ENCODE measurements at places on chromosomes 5 and 9.

DNA sequence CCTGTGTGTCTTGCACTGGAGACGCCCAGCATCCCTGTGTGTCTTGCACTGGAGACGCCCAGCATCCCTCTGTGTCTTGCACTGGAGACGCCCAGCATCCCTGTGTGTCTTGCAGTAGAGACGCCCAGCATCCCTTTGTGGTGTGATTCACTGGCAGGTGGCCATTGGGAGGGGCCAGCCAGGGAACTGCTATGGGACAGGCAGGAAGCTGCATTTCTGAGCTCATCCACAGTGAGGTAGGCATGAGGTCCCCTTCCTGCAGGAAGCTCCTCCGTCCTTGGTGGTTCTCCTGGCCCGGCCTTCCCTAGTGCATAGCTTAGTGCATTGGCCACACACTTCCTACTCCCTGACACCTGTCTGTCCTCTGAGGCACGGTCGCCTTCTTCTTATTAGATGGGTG is 43.5 kb downstream of the IRX1 start:
- DNase-seq, result no peak

DNA sequence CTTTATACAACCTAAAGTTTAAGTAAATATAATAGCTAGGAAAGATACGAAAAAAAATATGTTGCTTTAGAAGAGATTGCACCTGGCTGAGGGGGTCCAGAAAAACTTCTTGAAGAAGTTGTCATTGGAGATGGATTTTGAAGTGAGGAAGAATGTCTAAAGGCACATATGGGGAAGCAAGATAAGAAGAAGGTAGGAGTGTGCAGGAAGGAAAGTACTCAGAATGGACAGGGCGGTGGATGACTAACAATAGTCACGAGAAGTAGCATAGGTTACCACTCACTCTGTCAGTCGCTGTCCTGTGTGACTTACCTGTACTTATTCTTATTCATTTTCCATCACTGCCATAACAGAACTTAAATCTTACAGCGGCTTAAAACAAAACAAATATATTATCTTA is 251.6 kb downstream of the GRIA1 start:
- DNase-seq, result no peak

GRCh38 chr5:37283214-37283820 is 34.1 kb upstream of the CPLANE1 start:
- no peak for DNase-seq

DNA sequence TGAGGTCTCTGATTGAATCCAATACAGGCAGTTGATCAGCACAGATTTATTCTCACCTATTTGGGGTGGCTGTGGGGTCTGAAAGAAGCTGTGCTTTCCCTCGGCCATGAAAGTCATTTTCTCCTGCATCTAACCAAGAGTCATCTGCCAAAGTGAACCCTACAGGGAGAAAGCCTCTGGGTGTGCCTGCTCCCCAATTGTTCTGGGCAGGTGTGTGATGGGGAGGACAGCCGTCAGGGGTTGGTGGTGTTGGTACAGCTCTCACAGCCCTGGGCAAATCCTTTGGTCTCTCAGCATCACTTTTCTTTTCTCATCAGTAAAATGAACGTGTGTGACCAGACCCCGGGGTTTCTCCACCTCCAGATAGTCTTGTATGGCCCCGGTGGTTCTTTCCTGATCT is 2.5 kb downstream of the PHF2 start:
- no peak for DNase-seq

DNA sequence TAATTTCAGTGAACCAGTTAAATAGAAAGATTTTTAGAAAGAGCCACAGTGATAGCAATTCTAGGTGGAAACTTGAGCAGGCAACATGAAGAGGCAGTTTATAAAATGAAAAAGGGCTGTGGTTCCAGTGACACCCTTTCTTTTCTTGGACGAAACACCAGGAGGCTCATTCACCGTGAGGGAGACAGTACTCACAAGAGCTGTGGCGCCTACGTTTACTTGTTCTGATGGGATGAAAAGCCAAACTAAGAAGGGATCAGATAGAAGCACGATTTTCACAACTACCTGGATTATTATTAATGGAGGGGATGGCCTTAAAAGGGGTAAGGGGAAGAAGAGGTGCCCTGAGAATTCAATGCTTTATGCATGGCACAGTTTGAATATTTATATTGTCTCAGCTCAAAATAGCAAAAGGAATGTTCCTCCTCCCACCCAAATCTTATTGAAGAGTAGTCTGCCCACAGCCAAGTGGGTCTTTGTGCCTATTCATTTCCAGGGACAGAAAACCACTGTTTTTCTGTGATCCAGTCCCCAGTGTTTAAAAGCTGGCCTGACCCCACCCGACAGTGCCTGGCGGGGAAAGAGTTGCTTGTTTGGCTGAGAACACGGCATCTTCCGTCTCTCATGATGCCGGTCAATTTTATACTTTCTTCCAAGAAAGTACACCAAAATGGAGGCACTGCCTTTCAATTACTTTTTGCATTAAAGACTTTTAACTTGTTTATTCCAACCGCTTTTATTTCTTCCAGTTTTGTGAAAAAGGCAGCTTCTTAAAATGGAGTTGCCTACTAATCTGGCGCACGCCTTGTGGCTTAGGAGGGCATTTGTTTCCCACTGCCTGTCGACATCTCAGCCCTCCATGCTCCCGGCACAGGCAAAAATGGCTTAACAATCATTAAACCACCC is 51.9 kb downstream of the HABP4 start:
- DNase-seq, result no peak

GRCh38 chr5:95256991-95257390 is 27.9 kb downstream of the MCTP1 start:
- no peak for DNase-seq

All from GM13976 (cell line).